ENCODE measurements at places on chromosomes 12 and 14. TPM values are rescaled to one million over a fixed set of nuclear protein-coding genes. Genes with fewer than 3 reads are reported as not detected.

GRCh38 chr12:10469701-10470100, 16.5 kb upstream of the KLRC1 start:
- no peak for DNase-seq
- H3K27ac ChIP-seq: no peak overlapping the region
- no peaks in the 10 kb centered on the region for H3K36me3 ChIP-seq
- H3K27me3 ChIP-seq: peaks cover 12% of the 10 kb centered on the region
- no peak overlapping the region for H3K4me3 ChIP-seq

Gene CPSF6
- 107 TPM for total RNA-seq

- peaks cover 63% of the 10 kb centered on the region for H3K4me1 ChIP-seq
- no peaks in the 10 kb centered on the region for H3K36me3 ChIP-seq
- no peak overlapping the region for H3K27ac ChIP-seq
- DNase-seq: peak; percentile 41
- H3K4me3 ChIP-seq: no peak overlapping the region
These were observed 2.1 kb upstream of the KRT72 start for GRCh38 chr12:52603314-52603713.

Gene SLC38A1
- total RNA-seq: 167 TPM

- no peak overlapping the region for H3K4me3 ChIP-seq
- H3K4me1 ChIP-seq: peaks cover 4% of the 10 kb centered on the region
- DNase-seq: peak; percentile 30
- peaks cover 3% of the 10 kb centered on the region for H3K36me3 ChIP-seq
- no peak overlapping the region for H3K27ac ChIP-seq
- H3K27me3 ChIP-seq: peaks cover 15% of the 10 kb centered on the region
These were observed 10.5 kb downstream of the CACNA2D4 start for GRCh38 chr12:1907652-1908611.

Gene FIGNL2
- 0.19 TPM for total RNA-seq

DNA sequence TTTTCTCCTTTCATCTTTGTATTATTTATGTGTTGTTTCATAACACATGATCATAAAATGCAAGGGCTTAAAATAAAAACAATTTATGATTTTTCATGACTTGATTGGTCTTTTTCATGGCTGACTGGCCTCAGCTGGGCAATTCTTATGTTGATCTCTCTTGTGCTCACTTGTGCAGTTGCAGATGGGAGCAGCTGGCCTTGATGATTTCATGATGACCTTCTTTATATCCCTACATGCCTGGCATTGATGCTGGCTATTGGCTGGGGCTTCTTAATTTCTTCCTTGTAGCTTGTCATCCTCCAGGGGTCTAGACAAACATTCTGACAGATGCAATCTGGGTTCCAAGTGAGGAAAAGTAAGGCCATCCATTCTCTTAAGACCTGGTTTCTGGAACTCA, 1832.8 kb upstream of the FLRT2 start:
- H3K4me3 ChIP-seq: no peak overlapping the region
- no peak for DNase-seq
- H3K36me3 ChIP-seq: no peaks in the 10 kb centered on the region

- peaks cover 31% of the 10 kb centered on the region for H3K4me1 ChIP-seq
- no peak for DNase-seq
- peak overlapping the region; percentile 52 for H3K4me3 ChIP-seq
- peaks cover 33% of the 10 kb centered on the region for H3K36me3 ChIP-seq
These were observed 6.7 kb upstream of the GOLGA3 start for GRCh38 chr12:132835076-132836025.

- no peaks in the 10 kb centered on the region for H3K27me3 ChIP-seq
- no peaks in the 10 kb centered on the region for H3K4me1 ChIP-seq
- H3K36me3 ChIP-seq: no peaks in the 10 kb centered on the region
- DNase-seq: no peak
These were observed 667.3 kb downstream of the SLC16A7 start for GRCh38 chr12:60263161-60263560.

- H3K4me1 ChIP-seq: peaks cover 27% of the 10 kb centered on the region
- peaks cover 56% of the 10 kb centered on the region for H3K36me3 ChIP-seq
- H3K27ac ChIP-seq: peak overlapping the region; percentile 79
- H3K27me3 ChIP-seq: no peaks in the 10 kb centered on the region
- peak; percentile 68 for DNase-seq
- H3K4me3 ChIP-seq: no peak overlapping the region
These were observed 20.1 kb upstream of the AKAP5 start for GRCh38 chr14:64444984-64445845.

Gene REM2
- 0.33 TPM for total RNA-seq

DNA sequence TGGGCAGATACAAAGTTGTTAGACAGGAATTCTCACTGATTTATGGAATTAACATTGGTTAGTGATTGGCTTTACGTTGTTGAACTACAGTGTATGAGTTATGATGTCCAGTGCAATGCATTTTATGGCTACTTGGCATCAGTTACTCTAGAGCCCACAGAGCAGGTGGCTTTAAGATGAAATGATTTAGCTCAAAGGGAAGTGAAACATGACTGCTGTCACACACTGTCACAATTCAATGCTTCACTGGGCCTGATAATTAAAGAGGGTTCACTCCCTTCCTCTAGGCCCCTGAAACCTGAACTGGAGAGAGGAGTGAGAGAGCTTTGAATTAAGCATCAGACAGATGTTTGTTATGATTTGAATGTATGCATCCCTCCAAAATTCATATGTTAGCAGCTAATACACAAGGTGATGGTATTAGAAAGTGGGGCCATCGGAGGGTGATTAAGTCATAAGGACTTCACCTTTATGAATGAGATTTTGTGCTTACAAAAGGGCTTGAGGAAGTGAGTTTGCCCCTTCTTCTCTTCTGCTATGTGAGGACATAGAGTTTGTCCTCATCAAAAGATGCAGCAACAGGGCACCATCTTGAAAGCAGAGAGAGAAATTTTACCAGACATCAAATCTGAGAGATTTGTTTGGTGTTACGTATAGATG, 175.8 kb upstream of the GRIN2B start:
- no peak overlapping the region for H3K27ac ChIP-seq
- H3K4me1 ChIP-seq: no peaks in the 10 kb centered on the region
- H3K4me3 ChIP-seq: no peak overlapping the region
- no peaks in the 10 kb centered on the region for H3K36me3 ChIP-seq
- H3K27me3 ChIP-seq: peaks cover 1% of the 10 kb centered on the region

- no peak overlapping the region for H3K4me3 ChIP-seq
- DNase-seq: no peak
These were observed 31.4 kb downstream of the CFAP54 start for GRCh38 chr12:96520767-96521166.

DNA sequence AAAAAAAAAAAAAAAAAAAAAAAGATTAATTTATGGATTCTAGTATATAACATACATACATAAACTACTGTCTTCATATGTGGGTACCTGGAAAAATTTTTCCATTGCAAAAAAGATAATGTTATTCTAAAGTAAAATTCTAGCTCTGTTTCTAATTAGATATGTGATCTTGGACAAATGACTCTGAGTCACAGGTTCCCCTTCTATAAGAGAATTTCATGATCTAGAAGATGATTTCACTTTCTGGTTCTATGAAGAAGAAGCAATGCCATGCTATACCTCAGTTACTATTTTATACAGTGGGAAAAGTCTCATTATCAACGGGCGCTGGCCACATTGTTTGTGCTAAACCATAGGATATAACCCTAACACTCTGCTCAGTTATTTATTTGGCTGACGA, 351.3 kb downstream of the ZFP36L1 start:
- H3K4me3 ChIP-seq: no peak overlapping the region
- DNase-seq: no peak
- H3K27me3 ChIP-seq: no peaks in the 10 kb centered on the region

DNA sequence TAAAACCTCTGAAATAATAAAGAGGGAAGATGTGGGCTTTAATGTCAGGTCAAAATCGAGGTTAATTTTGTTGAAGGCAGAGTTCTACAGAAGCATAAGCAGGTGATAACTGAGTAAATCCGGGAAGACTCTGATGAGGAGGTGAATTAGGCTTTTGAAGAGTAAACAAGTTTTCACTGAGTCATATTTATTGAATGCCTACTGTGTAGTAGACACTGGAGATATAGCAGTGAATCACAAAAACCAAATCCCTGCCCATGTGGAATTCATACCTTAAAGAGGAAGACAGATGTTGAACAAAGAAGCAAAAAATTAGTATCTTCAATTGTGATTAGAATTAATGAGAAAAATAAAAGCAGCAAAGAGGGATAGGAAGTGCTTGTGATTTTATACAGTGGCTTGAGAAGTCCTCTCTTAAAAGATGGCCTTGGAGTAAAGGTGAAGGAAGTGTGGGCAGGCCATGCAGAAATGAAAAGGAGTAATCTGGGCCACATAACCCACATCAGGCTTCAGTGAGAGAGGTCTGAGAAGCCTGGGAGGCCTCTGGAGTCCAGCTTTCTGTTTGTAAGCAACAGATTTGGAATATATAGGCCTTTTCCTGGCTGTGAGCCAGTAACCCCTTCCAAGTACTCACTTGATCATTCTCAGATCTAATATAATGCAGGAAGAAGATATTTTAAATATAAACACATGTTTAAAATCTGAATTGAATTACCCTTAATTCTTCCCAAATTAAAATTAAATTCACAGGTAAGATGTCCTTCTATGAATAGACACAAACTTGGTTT, 46.7 kb downstream of the BHLHE41 start:
- H3K36me3 ChIP-seq: no peaks in the 10 kb centered on the region
- H3K27ac ChIP-seq: no peak overlapping the region
- no peak overlapping the region for H3K4me3 ChIP-seq
- no peaks in the 10 kb centered on the region for H3K4me1 ChIP-seq

Gene POLE2
- 43.0 TPM for total RNA-seq

DNA sequence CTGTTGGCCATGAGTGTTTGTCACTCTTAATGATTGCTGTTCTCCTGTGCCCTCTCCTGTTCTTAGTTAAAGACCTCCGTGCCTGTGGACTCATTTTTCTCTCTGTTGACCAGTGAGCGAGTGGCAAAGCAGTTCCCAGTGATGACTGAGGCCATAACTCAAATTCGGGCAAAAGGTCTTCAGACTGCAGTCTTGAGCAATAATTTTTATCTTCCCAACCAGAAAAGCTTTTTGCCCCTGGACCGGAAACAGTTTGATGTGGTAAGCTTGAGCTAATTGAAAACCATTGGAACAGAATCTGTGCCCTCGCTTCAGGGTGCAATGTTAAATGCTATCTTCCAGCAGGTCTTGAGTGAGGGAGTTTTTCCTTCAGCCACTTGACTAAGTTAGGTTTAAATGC, 19.8 kb downstream of the ACAD10 start:
- H3K4me3 ChIP-seq: no peak overlapping the region
- DNase-seq: no peak
- no peaks in the 10 kb centered on the region for H3K4me1 ChIP-seq
- no peak overlapping the region for H3K27ac ChIP-seq

Gene KRT6C
- total RNA-seq: not detected

DNA sequence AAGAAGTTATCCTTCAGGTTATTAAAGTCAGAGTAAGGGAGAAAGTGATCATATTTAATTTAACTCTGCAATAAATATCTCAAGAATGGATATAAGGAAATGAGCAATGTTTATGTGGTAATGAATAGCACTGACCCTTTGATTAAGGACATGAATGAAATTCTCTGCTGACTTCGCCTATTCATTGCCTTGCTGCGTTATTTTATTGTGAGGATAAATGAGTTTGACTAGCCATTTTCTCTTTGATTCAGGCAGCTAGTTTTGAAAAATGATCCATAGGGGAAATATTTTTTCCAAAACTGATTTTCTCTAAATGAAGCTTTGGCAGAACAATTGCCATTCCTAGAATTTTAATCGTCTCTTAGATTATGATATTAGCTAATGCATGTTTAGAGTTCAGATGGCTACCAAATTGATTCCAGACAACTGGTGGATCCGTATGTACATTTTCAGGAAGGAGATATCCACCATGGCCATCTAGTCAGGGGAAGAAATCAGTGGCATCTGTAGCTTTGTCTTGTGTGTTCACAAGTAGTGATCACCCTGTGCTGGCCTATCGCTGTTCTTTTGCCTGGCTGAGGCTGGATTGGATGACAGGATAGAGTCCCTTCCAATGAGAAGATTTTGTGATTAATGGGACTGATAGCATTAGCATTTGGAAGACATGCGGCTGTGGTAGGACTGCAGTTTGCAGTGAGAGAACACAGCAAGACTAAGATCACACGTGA, 302.3 kb upstream of the RGS6 start:
- H3K27me3 ChIP-seq: no peaks in the 10 kb centered on the region
- H3K27ac ChIP-seq: no peak overlapping the region
- no peak overlapping the region for H3K4me3 ChIP-seq
- no peaks in the 10 kb centered on the region for H3K4me1 ChIP-seq
- DNase-seq: no peak

DNA sequence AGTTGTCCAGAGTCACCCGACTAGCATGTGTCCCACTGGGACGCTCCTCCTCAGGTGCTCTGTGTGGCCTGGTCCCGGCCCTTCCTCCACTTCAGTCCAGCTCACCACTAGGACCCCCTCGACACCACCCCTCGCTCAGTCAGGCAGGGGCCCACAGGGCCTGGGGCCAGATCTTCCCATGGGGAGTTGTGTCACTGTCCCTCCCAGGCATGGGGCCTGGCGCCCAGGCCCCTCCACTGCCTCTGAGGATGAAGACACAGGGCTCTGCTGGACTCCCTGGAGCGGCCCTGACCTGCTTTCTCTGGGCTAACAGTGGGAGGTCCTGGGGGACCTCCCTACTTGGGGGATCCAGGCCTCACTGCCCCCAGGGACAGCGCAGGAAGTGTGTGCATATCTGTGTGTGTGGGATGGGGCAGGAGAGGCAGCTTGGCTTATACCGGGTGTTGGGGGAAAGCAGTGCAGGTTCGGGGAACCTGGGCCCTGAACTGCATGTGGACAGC, 43.8 kb downstream of the KRT80 start:
- H3K4me1 ChIP-seq: peaks cover 5% of the 10 kb centered on the region
- no peak for DNase-seq
- no peak overlapping the region for H3K4me3 ChIP-seq

Gene BCAT1
- total RNA-seq: 40.0 TPM

GRCh38 chr12:4807813-4808212, 87.6 kb downstream of the GALNT8 start:
- H3K4me3 ChIP-seq: no peak overlapping the region
- no peaks in the 10 kb centered on the region for H3K36me3 ChIP-seq
- peaks cover 43% of the 10 kb centered on the region for H3K27me3 ChIP-seq
- H3K27ac ChIP-seq: no peak overlapping the region
- peaks cover 45% of the 10 kb centered on the region for H3K4me1 ChIP-seq
- no peak for DNase-seq

Gene TAS2R8
- total RNA-seq: not detected

GRCh38 chr12:16076557-16076956, 165.4 kb downstream of the DERA start:
- H3K4me1 ChIP-seq: no peaks in the 10 kb centered on the region
- H3K4me3 ChIP-seq: no peak overlapping the region
- H3K27me3 ChIP-seq: peaks cover 3% of the 10 kb centered on the region
- H3K27ac ChIP-seq: no peak overlapping the region

Measured in activated CD4-positive, alpha-beta T cell treated with anti-CD3 and anti-CD28 coated beads for 36 hours (primary cell).